ENCODE measurements at places on chromosomes 7 and 10.

GRCh38 chr7:22718200-22718711 lies 8.7 kb upstream of the IL6 start:
- DNase-seq, result peak; percentile 94

- DNase-seq, result peak; percentile 53
These were observed 559 bp upstream of the FKBP14 start for GRCh38 chr7:30027065-30027456.

GRCh38 chr7:94129443-94130140 lies 125.4 kb upstream of the BET1 start:
- peak; percentile 85 for DNase-seq

DNA sequence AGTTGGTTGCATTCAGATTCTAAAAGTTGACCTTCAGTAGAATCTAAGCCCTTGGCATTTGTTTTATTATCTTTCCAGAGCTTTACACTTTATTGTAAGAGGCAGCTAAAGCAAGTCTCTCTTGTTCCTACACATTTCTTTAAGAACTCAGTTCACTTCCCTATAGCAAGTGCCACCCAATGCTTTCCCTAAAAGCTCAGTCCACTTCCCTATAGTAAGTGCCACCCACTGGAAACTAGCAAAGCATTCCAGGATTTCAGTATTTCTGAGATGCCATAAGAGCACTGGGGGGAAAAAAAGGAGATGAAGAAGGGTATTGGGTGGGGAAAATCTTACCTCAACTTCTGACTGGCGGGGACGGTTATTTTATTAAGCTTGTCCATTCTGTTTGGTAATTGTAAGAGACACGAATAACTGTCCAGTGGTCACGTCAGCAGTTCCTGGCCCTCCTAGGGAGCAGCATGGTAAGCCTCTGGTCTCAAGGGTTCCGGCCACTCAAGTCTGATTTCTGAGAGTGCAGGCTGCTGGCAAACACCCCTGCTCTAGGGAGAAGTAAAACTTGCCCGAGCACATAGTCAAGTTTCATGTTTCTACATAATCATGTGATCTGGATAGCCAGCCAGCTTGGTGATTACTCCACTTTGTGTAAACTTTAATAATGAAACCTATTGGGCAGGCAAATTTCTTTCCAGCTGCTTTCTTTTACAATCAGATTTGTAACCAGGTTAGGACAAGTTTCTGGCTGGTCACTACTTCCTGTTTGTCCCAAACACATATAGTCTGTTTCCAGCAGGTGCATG lies at the start of gene BLNK:
Gene BLNK (minus strand): TSS at position 554 of the 800 bp plus-strand sequence. CDS start 171 bp downstream, at position 383.
- DNase-seq, result no peak

GRCh38 chr7:34130558-34131295 lies 225.4 kb downstream of the BMPER start:
- peak; percentile 69 for DNase-seq

DNA sequence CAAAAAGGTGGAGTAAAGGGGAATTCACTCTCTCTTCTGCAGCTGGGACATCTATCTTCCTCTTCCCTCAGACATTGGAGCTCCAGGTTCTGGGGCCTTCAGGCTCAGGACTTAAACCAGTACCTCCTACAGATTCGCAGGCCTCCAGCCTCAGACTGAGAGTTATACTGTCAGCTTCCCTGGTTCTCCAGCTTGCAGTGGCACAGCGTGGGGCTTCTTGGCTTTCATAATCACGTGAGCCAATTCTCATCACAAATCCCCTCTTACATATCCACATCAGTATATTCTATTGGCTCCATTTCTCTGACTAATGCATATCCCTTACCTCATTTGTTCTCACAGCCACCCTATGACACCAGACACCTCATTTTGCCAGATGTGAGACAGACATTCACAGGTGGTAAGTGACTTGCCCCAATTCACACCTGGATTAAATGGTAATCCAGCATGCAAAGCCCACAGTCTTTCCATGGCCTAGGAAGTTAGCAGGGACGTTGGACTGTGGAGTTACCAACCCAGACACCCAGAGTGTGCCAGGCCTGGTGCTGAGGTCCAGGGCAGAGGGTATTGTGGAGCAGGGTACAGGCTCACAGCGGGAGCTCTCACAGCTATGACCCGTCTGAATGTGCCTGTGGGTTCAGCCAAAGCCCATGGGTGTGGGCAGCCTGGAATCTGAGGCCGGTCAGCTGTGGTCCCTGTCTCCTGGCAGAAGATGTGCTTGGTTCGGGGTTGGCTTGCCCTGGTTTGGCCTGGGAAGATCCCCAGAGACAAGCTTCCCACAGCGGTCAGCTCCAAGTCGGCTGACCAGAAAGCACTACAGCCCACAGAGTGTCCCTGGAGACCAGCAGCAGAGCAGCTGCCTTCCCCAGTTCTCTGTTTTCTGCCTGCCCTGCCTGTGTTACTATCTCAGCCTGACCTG lies 18.4 kb upstream of the ZCCHC24 start:
- no peak for DNase-seq

DNA sequence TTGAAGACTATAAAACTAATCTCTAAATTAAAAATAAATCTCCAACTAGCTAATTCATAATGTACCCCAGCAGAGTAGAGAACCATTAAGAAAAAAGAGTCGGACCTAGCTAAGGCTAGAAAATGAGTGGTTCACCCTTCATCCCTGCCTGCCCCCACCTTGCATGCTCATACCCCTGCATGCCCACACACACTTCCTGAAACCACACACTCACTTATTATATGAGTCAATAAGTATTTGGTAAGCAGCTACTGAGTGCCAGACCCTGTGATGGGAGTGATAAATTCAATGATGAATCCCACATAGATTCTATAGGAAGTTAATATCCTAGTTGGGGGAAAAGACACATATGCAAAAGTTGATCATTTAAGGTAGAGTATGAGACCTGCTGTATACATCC lies 152.9 kb upstream of the INHBA start:
- peak; percentile 47 for DNase-seq

- DNase-seq, result peak; percentile 51
These were observed at the start of gene HOXA6 for GRCh38 chr7:27147199-27148030. Gene HOXA6, minus strand, starts transcription at chr7:27147774. Its CDS starts 25 bp downstream, at chr7:27147749.

DNA sequence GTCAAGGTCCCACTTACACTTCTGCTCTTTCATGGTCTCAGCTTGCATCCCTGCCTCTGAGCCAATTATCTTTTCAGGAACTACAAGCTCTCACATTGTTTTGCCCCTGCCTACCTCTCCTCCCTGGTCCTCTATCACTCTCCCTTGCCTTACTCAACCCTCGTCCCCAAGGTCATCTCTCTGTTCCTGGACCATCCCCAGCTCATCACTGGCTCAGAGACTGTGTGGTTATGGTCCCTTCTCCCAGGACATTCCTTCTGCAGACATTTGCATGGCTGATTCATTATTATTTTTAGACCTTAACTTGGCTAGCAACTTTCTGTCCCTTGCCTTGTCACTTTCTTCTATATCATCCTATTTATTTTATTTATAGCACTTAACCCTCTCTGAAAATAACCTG lies 17.8 kb upstream of the GPAM start:
- no peak for DNase-seq
